ENCODE measurements at places on chromosomes 4 and X. TPM values are rescaled to one million over a fixed set of nuclear protein-coding genes. Genes with fewer than 3 reads are reported as not detected.

DNA sequence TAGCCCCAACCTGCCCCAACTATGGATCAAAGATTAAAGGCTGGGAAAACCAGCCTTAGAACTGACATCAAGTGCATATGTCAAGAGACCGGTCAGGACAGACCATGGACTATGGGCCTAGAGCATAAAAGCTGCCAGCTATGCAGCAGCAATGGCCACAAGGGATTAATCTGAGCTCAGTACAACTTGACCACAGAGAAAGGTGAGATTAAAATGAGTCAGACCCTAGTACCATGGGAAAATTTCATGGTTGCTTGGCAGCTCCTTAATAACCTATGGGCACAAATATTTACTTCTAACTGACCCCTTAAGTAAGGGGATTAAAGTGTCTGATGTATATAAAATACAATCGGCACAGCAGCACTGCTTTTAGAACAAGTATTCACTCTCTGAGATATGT is 54.4 kb downstream of the CBR4 start:
- DNase-seq = no peak

The FAM184B gene
- 0.04 TPM for total RNA-seq

DNA sequence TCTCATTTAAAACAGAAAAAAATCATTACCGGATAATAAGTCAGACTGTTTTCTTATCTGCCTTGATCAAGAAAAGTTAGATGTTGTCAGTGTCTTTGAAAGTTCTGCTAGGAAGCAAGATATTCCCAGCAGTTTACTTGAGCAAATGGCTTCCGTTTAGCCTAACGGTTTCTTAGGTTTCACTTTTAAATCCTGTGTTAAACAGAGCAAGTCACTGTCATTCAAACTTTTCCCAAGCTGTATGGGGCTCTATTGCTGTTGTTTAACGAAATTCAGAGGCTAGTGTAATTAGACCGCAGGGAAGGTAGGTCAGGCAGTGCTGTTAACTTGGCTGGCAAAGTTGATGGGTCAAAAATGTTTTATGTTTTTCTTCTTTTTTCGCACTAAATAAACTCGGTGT is 80.3 kb upstream of the NEIL3 start:
- DNase-seq = no peak

The LSM6 gene
- total RNA-seq = 64.9 TPM

GRCh38 chr4:176443117-176443516 is 123.4 kb downstream of the SPCS3 start:
- DNase-seq = no peak

The TSR2 gene
- total RNA-seq = 34.1 TPM

DNA sequence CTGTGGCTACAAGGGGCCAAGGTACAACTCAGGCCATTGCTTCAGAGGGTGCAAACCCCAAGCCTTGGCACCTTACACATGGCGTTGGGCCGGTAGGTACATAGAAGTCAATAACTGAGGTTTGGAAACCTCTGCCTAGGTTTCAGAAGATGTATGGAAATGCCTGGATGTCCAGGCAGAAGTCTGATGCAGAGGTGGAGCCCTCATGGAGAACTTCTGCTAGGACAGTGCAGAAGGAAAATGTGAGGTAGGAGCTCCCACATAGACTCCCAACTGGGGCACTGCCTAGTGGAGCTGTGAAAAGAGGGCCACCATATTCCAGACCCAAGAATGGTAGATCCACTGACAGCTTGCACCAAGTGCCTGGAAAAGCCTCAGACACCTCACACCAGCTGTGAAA is 92.1 kb upstream of the SFRP2 start:
- DNase-seq = no peak
